ENCODE measurements at places on chromosomes 3 and 15. TPM values are rescaled to one million over a fixed set of nuclear protein-coding genes. Genes with fewer than 3 reads are reported as not detected.
A peak's percentile ranks its signal among the peaks of the same experiment; 100 is the strongest.

- DNase-seq: no peak
Observed at GRCh38 chr3:69500604-69501003, 114.7 kb upstream of the FRMD4B start.

- no peak for DNase-seq
Observed at GRCh38 chr3:75140904-75141615, 523.1 kb upstream of the FRG2C start.

- DNase-seq: peak; percentile 21
Observed at GRCh38 chr15:90412356-90413194, 24.5 kb downstream of the IQGAP1 start.

DNA sequence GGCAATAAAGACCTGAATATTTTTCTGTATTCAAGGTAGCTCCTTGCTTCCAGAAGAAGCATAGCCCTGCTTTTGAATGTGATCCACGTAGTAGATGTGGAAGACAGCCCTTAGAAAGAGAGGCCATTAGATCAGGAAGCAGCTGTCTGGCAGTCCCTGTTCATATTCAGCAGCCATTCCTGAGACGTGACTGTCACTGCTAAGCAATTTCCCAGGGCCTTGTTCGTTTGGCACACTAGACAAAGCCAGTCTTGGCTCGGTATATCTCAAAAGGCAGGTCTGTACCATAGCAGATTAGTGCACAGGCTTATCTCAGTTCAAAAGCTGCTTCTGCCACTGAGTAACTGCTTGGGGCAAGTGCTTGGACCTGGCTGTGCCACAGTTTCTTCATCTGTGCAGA lies 287.8 kb upstream of the MCTP2 start:
- no peak for DNase-seq

- DNase-seq: no peak
Observed at GRCh38 chr15:54803987-54804386, 392.8 kb downstream of the RSL24D1 start.

DNA sequence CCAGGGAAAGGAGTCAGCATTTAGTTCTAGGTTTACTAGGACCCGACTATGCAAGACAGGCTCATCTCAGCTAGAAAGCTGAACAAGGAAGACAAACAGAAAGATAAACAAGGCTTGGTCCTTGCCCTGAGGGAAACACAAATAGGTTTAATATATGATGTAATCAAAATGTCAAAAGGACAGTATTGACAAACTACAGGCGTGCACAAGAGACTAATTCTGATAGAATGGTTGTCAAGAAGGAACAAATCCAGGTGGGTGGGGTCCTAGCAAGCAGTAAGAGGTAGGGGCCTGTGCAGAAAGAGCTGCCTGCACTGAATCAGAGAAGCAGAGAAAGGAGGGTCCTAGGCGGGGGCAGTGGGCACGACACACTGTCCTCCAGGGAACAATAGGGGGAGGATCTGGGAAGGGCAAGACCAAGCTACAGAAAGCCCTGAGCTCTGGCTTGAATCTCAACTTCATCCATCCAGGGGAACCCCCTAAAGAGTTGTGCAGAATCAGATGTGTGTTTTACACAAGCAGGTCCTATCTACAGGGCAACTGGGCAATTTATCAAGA lies 23.4 kb downstream of the RFTN1 start:
- DNase-seq: no peak

The HACD2 gene
- total RNA-seq: 30.0 TPM

The LMCD1 gene
- 2.2 TPM for total RNA-seq

The SLC9C1 gene
- total RNA-seq: not detected

The RBPMS2 gene
- total RNA-seq: not detected

The CX3CR1 gene
- 0.79 TPM for total RNA-seq

The PCYT1A gene
- total RNA-seq: 56.9 TPM
